ENCODE measurements at places on chromosomes 3 and 15. TPM values are rescaled to one million over a fixed set of nuclear protein-coding genes. Genes with fewer than 3 reads are reported as not detected.

The FAM219B gene
- 54.1 TPM for total RNA-seq

The GPR15 gene
- 0.59 TPM for total RNA-seq

DNA sequence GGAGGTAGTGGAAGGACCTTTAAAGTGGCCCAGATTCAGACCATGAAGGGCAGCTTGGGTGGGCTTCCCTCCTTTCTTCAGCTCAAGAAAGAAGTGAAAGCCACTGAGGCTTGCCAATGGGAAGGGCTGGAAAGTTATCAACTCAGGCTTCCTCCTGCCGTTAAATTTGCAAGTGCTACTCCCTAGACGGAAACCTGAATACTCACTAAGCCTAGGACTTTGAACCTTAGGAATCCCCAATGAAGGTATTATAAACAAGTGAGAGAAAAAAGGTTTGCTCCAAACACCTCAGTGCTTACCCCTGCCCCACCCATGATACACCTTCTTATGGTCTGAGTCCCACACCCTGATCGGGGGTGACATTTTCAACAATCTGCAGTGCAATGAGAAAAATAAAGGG is 396.4 kb downstream of the SHQ1 start:
- DNase-seq = no peak

The SOX14 gene
- not detected for total RNA-seq

The PATL2 gene
- 2.2 TPM for total RNA-seq
